Memory B cell (primary cell): ENCODE measurements at places on chromosomes 3 and 15.
A peak's percentile ranks its signal among the peaks of the same experiment; 100 is the strongest.

DNA sequence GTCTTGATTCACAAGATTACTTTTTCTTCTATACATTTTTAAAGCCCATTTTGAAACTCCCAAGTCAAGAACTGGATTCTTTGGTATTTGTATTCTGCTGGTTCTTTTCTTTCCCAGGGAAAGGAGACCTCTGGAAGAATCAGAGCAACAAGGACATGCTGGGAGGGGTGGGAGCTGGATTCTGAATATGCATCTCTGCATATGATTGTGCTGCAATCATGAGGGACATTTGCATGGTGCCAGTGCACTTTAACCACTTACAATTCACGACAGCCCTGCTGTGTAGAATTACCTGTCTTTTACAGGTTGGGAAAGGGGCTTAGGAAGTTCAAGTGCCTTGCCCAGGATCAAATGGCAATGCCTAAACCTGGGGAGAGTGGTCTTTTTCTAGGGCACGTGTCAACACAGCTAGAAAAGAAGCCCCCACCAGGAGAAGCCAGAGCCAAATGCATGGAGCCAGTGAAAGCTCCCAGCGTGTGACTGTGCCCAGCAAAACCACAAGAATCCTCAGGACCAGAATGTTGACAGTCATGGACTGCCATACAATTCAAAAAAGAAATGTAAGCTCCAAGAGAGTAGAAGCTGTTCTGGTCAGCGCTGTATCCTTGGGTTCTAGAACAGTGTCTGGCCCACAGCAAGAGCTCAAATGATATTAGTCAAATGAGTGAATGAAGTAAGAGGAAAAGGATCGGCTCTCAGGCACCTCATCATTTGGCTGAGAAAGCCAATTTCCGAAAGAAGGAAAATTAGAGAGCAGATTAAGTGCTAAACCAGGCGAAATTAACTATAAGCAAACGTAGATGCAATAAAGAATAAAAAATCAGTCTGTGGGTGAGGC, 84.5 kb upstream of the MEF2A start:
- DNase-seq, result no peak

- DNase-seq, result no peak
Observed at GRCh38 chr3:181326637-181327223, 337.2 kb upstream of the DNAJC19 start.

DNA sequence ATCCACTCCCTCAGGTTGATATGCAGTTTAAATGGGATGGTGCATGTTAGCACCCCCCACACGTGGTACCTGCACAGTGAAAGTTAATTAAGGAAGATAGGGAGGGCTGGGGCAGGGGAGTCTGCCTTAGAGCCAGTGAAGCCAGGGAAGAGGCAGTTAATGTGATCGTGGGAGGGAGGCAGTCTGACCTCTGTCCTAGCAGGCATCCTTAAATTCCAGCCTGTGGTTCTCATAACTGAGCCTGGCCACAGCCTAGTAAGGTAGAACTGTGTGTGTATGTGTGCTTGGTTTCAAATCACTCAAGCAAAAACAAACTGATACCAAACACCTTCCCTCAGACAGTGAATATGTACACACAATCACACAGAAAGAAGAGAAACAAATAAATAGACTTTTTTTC, 319.1 kb upstream of the TLE3 start:
- DNase-seq, result no peak

DNA sequence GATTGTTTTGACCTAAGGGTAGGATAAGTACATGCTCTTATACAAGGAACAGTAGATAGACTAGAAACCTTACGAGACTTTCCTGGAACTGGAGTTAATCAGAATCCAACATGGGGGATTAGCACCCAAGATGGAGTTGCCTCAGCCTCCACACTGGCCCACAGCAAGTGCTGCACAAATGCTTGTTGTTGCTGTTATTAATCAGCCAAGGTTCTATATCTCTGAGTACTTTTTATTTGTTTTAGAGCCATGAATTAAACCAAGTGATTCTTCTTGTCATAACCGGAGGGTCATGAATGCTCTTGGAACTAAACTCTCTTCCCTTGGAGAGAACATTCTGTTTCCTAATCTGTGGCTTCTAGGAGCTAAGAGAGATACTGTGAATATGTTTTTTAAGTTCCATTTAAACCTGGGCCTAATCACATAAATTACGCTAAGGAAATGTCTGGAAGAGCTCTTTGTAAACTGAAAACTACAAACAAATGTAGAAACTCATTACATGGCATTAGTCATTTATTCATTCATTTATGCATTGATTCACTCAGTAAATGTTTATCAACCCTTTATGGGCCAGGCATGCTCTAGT, 5.7 kb upstream of the IL16 start:
- DNase-seq, result no peak

DNA sequence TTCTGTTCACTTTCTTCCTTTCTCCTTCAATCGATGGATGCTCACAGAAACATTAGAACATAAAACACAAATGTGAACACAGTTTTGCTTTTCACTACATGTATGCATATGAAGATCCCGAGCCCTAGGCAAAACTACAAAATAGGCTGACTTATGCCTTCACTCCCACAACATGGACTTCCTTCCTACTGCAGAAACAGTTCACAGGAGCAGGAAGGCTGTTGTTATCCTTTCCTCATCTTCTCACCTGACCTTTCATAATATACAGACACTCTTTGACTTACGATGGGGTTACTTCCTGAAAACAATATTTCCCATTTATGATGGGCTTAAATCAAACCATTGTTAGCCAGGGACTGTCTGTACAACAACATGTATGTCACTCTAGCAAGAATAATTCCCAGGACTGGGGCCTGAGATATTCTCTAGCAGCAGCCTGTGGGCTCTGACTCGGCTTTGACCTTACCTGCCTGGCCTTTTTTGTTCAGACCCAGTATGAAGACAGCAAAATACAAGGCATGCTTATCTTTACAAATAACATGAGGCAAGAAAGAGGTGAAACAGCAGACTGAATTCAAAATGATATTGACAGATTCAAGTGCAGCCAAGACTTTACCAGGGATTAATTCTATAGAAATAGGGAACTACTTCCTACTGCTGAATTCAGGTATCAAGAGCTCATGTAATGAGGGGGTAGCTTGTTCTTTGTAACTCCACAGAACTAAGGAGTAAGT, 51.8 kb upstream of the PLXND1 start:
- no peak for DNase-seq

GRCh38 chr3:23810343-23811184, 4.8 kb downstream of the UBE2E1 start:
- peak; percentile 59 for DNase-seq

DNA sequence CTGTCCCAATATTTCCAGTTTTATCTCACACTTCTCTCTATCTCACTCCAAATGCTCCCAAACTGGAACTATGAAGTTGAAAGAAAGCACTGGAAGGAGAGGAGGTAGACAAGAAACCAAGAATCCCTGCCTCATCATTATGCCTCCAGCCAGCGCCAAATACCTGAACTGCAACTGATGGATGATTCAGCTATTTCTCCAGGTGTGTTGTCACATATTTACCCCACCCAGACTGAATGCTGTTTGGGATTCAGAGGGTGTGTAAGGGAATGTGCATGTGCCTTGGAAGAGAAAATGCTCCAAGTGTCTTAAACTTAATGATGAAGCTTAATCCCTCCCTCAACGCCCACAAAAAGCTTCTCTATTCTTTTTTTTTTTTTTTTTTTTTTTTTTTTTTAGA, 269.5 kb upstream of the ATP11B start:
- DNase-seq, result no peak

GRCh38 chr15:70605606-70606410, 157.6 kb downstream of the UACA start:
- no peak for DNase-seq

GRCh38 chr3:12756175-12756574, 2.9 kb downstream of the TMEM40 start:
- DNase-seq, result no peak

DNA sequence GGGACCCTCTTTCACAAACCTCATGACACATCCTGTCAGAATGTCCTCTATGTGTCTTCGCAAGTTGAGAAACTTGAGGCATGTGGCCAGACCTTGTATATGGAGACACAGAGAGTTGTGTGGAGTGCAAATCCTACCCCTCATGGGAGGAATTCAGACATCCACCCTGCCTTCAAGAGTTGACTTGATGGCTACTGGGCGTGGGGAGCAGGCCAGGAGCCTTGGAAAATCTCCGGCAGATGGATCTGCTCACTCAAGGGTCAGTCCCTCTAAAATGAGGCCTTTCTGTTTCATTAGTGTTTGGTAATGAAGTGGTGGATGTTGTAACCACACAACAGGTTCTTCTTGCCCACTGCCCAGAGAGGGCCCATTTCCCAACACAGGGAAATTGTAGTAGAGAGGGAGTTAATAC, 79.0 kb downstream of the ASB7 start:
- DNase-seq, result no peak

DNA sequence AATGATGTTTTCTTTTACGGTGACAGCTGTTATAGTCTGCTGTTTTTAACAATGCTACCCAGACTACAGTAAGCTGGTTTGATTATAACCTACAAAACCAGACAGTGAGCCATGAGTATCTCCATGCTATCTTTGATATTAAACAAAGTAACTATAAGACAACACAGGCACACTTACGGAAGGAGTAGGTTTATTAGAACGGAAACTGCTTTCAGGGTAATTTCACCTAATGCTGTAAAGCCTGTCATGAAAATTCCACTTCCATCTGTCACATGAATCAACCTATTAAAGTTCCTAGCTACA, 33.0 kb downstream of the VPS13C start:
- no peak for DNase-seq

GRCh38 chr3:164608554-164609276, 469.6 kb downstream of the SI start:
- DNase-seq, result no peak

DNA sequence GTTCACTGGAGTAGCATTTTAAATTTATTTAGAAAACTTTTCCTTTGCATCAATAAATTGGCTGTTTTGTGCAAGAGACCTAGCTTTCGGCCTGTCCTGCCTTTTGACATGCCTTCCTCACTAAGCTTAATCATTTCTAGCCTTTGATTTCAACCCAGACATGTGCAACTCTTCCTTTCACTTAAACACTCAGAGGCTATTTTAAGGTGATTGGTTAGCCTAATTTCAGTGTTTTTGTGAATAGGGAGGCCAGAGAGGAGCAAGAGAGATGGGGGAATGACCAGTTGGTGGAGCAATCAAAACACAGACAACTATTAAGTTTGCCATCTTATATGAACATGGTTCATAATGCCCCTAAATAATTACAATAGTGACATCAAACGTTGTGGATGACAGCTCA, 333.4 kb downstream of the SLC9A9 start:
- DNase-seq, result no peak

DNA sequence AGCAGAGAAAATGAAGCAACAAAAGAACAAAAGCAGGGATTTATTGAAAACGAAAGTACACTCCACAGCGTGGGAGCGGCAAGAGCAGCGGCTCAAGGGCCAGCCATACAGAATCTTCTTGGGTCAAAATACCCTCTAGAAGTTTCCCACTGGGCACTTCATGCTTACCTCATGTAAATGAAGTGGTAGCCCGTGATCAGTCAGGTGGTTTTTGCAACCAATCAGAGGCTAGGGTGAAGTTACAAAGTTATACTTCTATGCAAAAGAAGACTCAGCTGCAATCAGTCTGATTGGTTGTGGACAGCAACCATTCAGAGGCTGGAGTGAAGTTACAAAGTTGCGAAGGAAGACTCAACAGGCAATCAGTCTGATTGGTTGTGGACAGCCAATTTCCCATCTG, 37.8 kb upstream of the TRH start:
- no peak for DNase-seq

GRCh38 chr15:67579164-67579563, 36.7 kb downstream of the MAP2K5 start:
- DNase-seq, result no peak

DNA sequence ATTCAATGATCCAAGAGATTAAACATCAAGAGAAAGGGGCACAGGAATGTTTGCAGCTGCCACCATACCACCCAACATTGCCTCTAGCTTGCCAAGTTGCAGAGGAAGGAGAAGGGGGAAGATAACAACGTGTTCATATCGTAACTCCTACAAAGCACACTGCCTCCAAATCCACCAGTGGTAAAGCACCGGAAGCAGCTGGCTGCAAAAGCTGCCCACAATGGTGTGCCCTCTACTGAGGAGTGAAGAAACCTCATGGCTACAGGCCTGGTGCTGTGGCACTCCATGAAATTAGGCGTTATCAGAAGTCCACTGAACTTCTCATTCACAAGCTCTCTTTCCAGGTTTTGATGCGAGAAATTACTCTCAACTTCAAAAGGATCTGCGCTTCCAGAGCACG, 263.9 kb upstream of the STT3B start:
- no peak for DNase-seq
